ENCODE measurements at places on chromosomes 2 and 18. TPM values are rescaled to one million over a fixed set of nuclear protein-coding genes. Genes with fewer than 3 reads are reported as not detected.

DNA sequence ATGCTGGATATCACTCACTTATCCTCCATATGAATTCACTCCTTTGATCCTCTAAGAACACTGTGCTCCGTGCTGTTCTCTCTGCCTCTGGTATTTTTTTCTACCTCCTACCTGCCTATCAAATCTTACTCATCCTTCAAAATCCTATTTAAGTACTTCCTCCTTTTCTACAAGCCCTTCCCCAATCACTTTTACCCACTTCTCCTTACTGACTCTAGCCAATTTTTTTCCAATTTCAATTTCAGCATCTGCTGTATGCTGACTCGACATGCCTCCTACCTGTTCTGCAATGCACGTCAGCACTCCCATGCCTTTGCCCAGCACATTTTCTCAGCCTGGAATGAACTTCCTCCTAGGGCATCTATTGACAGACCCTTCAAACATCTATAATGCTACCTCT lies 37.3 kb upstream of the LNPK start:
- no peak for DNase-seq

The UGT1A3 gene
- not detected for total RNA-seq

The ACVR1C gene
- 0.14 TPM for total RNA-seq

DNA sequence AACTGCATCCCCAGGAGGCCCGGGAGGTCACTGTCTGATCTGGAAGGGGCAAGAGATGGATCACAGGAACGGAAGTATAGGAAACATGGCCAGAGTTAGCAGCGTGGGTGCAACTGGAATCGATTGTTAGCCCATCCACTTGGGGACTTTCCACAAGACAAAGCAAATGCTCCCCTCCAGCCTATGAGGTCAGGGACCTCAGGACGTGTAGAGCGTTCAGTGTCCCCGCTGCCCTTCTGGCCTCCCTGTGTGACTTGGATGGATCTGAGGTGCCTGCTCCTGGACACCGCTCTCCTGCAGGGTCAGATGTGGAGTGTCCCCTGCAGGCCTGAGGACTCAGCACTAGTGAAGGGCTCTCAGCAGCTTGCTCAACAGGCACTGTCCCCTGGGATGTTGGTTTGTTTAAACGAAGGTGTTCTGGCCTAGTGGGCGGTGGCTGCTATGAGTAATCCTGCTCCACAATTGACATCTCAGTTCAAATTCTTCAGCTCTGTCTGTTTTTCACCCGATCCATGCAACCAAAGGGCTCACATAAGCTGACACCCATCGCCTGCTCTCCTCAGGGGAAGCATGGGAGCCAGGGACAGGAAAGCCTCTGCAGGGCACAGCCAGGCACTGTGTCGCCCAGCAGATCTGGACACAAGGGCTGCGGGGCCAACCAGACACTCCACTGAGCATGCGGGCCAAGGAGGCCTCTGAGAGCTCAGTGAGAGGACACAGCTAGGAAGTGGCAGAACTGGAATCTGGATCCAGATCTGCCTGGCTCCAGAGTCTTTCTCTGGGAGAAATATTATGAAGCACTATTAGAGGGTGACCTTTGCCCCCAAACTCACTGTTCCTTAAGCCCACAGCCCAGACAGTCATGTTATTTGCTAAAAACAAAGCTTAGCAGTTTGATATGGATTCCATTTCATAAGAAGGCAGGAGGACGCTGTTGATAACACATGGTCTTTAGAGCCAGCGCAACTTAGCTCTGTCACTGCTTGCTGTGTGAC lies 78.5 kb downstream of the RHOB start:
- DNase-seq, result peak; percentile 38

The CNDP1 gene
- total RNA-seq, result not detected

GRCh38 chr2:65329525-65329924 lies 101.9 kb downstream of the ACTR2 start:
- no peak for DNase-seq

The DCC gene
- total RNA-seq, result not detected

GRCh38 chr2:201891676-201892075 lies 85.3 kb downstream of the CDK15 start:
- DNase-seq, result no peak

GRCh38 chr18:45565280-45565970 lies 49.9 kb upstream of the SLC14A2 start:
- DNase-seq, result no peak

DNA sequence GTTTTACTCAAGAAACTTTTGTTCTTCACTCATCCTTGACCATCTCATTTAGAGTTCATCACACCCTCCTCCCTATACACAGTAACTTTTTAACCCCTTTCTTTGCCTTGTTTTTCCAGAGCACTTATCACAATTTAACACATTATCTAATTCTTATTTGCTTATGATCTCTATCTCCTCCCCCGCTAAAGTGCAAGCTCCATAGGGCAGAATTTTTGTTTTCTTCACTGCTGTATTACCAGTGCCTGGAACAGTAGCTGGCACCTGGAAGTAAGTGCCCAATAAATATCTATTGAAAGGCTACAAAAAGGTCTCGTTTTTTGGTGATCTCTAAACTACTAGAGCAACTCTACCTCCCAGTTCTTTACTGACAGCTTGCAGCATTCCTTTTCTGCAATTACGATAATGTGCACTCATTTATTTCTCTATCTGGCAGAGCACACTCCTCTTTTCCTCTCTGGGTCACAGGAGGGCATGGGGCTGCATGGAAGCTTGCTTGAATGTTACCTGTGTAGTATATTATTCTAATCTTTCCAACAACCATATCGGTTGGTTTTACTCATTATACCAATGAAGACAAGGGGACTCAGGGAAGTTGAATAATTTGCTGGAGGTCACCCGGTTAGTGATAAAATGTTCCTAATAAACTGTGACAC lies 57.4 kb upstream of the CHST9 start:
- DNase-seq, result no peak

- DNase-seq, result no peak
Observed at GRCh38 chr2:235230821-235231601, 262.8 kb upstream of the AGAP1 start.
